ENCODE measurements at places on chromosomes 3 and 15.

DNA sequence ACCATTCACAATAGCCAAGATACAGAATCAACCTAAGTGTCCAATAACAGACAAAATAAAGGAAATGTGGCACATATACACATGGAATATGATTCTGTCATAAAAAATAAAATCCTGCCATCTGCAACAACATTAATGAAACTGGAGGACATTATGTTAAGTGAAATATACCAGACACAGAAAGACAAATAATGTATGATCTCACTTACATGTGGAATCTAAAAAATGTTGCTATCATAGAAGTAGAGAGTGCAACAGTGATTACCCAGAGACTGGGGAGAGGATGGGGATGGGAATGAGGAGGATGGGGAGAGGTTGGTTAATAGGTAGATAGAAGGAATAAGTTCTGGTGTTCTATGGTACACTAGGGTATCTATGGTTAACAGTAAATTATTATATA lies 28.7 kb downstream of the MRPL3 start:
- no peak overlapping the region for H3K4me3 ChIP-seq
- H3K36me3 ChIP-seq: peaks cover 6% of the 10 kb centered on the region
- DNase-seq: no peak
- H3K4me1 ChIP-seq: no peaks in the 10 kb centered on the region
- no peaks in the 10 kb centered on the region for H3K27me3 ChIP-seq

- H3K27ac ChIP-seq: no peak overlapping the region
- no peaks in the 10 kb centered on the region for H3K27me3 ChIP-seq
- no peaks in the 10 kb centered on the region for H3K36me3 ChIP-seq
- H3K4me3 ChIP-seq: no peak overlapping the region
- no peak for DNase-seq
- H3K4me1 ChIP-seq: no peaks in the 10 kb centered on the region
Measured at GRCh38 chr3:158272081-158272480, 162.2 kb downstream of the RSRC1 start.

GRCh38 chr15:67072958-67073357 lies 7.6 kb downstream of the SMAD3 start:
- H3K36me3 ChIP-seq: no peaks in the 10 kb centered on the region
- no peak overlapping the region for H3K27ac ChIP-seq
- no peaks in the 10 kb centered on the region for H3K27me3 ChIP-seq
- peaks cover 42% of the 10 kb centered on the region for H3K4me1 ChIP-seq

GRCh38 chr15:72850833-72851232 lies 67.3 kb upstream of the ADPGK start:
- no peaks in the 10 kb centered on the region for H3K36me3 ChIP-seq
- H3K4me3 ChIP-seq: no peak overlapping the region
- no peaks in the 10 kb centered on the region for H3K4me1 ChIP-seq
- DNase-seq: no peak
- H3K27ac ChIP-seq: no peak overlapping the region
- H3K27me3 ChIP-seq: no peaks in the 10 kb centered on the region

GRCh38 chr15:43212299-43212698 lies 8.5 kb downstream of the EPB42 start:
- H3K27ac ChIP-seq: no peak overlapping the region
- no peak for DNase-seq
- no peak overlapping the region for H3K4me3 ChIP-seq
